ENCODE measurements at places on chromosomes 1 and 21. TPM values are rescaled to one million over a fixed set of nuclear protein-coding genes. Genes with fewer than 3 reads are reported as not detected.

MYCL gene
- 36.3 TPM for polyA plus RNA-seq

BEST4 gene
- not detected for polyA plus RNA-seq

KCNE2 gene
- polyA plus RNA-seq, result 0.25 TPM

ANGPTL1 gene
- polyA plus RNA-seq, result not detected

DNAJC6 gene
- 47.8 TPM for polyA plus RNA-seq

TMPRSS2 gene
- not detected for polyA plus RNA-seq

NIBAN1 gene
- 0.12 TPM for polyA plus RNA-seq

ROR1 gene
- 0.27 TPM for polyA plus RNA-seq

CFHR5 gene
- polyA plus RNA-seq, result not detected

KIF14 gene
- polyA plus RNA-seq, result 0.69 TPM

TTC39A gene
- polyA plus RNA-seq, result 1.2 TPM

ATF3 gene
- 3.4 TPM for polyA plus RNA-seq

OR10J1 gene
- not detected for polyA plus RNA-seq

SMIM1 gene
- polyA plus RNA-seq, result not detected

MATN1 gene
- 0.42 TPM for polyA plus RNA-seq

HAO2 gene
- polyA plus RNA-seq, result not detected
